Inflammatory macrophage (primary cell): ENCODE measurements at places on chromosomes 16 and 17.

GRCh38 chr16:84608282-84608681 lies 9.6 kb downstream of the COTL1 start:
- DNase-seq: no peak

DNA sequence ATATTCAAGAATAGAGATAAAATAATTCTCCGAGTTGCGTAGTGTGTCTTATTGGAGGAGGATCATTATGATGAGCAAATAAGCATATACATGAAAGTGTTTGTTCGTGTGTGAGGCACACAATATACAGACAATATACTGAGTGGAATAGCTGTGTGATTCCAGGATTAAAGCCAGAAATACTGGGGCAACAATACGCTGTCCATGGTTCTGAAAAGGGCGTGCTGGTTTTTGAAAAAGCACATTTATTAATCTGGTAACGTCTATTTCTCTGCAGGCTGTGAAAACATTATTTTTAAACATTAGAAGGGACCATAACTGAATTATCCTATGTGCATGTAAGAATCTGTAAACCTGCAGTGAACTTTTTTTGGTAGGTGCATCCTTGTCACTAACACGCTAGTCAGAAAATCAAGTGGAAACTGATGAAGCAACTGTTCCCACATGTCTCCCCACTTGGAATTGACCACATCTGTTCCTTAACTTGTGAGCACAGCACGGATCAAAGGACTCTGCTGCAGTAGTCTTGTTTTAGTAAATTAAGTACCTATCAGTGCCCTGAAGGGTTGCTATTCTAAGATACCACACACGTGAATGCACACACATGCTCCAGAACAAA lies 346.0 kb downstream of the GRIN2A start:
- no peak for DNase-seq

- DNase-seq: no peak
Measured at GRCh38 chr17:6027342-6028024, 42.7 kb upstream of the WSCD1 start.

DNA sequence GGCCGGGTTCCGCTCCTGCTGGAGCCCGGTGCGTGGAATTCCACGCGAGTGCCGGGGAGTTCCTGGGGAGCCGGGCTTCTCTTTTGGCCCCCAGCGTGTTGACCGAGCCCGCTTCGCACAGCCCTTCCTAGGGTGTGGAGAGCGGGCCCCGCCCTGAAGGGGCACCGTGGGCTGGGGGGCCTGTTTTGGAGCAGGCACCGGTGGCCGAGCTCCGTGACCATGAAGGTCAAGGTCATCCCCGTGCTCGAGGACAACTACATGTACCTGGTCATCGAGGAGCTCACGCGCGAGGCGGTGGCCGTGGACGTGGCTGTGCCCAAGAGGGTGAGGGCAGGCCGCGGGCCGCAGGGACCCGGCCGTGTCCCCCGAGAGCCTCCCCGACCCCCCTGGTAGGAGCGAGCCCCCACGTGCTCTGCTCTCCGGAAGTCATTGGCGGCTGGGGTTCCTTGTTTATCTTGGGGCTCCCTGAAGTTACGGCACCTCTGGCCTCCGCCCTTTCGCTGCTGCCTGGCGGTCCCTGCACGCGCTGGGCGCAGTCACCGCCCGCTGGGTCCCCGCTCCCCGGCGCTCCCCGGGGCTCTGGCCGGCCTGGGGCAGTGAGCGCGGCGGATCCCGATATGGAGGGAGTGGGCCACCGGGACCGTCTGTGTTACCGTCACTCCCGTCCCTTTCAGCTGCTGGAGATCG lies 528 bp downstream of the HAGHL start:
- DNase-seq: peak; percentile 69

DNA sequence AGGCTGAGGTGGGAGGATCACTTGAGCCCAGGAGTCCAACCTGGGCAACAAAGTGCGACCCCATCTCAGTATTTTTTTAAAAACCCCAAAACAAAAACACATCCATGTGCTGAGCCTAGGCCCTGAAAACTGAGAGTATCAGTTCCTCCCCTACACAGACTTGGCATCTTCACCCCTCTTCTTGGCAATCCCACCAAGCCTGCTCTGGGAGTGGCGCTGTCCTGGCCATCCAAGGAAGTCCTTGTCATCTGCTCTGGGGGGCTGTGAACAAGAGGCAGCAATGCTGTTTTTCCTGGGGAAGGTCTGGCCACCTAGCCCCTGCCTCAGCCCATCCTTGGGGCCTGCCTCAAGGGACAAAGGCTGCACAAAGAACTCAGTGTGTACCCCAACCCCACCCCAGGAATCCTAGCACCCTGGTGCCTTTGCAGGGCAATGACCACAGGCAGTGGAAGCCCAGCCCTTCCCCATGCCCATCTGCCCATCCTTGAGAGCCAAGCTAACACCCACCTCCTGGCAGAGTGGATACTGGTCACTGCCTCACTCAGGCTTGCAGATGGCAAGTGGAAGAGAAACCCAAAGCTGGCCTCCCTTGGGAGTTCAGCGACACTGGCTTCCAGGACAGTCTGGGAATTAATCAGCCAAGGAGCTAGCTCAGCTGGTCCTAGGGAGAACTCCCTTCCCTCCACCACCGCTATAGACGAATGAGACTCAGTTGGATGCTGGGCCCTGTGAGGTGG lies 14.8 kb upstream of the GFOD2 start:
- DNase-seq: no peak

DNA sequence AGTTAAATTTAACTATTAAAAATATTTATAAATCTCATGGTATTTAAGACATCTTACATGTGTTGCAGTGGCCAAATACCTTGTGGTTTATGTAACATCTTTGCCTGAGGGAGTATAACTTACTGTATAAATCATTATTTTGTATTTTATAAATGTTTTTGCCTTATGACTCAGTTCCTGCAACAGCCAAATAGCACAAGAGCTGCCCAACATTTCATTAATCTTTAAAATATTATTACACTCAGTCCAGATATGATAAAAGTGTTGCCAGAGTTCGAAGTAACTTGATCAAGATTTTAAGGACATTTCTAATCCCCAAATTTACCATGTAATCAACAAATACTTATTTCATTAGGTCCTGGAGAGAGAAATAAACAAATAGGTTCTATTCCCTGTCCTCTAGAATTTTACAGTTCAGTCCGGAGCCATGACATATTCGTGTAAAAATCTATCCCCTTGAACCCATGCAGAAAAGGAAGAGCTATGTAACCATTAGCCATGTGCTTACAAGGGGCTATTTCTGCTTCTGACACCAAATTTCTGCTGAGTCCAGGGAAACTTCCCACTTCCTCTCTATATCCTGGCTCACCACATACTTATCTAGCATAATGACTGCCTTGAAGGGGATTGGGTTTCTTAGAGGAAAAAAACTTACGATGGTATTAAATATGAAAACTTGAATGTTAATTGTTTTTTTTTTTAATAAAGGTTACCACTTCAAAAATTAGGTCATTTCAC lies 44.0 kb downstream of the IRX6 start:
- DNase-seq: peak; percentile 42

- no peak for DNase-seq
Measured at GRCh38 chr17:80267391-80267790, 6.7 kb downstream of the RNF213 start.
